ENCODE measurements at places on chromosomes 2 and 18. TPM values are rescaled to one million over a fixed set of nuclear protein-coding genes. Genes with fewer than 3 reads are reported as not detected.

Gene THSD7B
- not detected for total RNA-seq

Gene C2orf80
- not detected for total RNA-seq

Gene CHRNA1
- 1,867 TPM for total RNA-seq

Gene ANKRD29
- total RNA-seq, result 0.83 TPM

Gene CFAP221
- not detected for total RNA-seq

Gene ZC3H6
- total RNA-seq, result 11.7 TPM

Gene COL5A2
- total RNA-seq, result 285 TPM

Gene ANTXR1
- 91.9 TPM for total RNA-seq

Gene ANKRD36C
- 16.6 TPM for total RNA-seq

Measured in myocyte (in vitro differentiated cells).